ENCODE measurements at places on chromosomes 4 and X.

GRCh38 chr4:103422467-103423219 is 224.5 kb upstream of the CENPE start:
- no peak for DNase-seq

DNA sequence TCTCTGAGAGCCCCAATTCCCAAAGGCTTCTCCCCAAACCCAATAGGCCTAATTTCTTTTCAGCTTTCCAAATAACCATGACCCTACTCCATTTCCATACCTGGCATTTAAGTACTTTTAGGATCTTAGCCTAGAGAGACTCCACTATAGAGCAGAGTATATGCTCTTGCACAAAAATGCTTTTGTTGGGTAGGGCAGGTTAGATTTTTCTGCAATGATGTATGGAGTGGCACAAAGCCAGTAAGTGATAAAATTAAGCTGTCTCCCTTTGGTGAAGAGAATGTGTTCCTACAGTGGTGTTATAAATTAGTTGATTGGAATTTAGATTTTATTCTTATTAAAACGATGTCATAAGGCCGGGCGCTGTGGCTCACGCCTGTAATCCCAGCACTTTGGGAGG is 124.9 kb downstream of the INPP4B start:
- DNase-seq: no peak

DNA sequence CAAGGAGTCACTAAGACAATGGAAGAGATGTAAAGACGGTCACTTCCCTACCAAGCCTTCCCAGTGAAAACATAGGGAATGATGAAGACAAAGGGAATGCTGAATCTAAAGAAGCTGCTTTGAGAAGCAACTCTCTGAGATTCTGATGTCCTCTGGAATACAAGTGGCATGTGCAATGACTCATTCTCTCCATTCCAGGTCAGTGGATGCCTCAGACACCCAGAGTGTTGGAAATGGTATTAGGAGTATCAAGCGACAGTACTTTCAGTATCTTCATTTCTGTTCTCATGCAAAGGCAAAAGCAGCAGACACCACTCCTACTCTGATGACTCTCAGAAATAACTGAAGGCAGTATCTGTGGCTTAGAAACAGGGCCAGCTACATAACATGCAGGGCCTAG is 102.6 kb downstream of the FSTL5 start:
- DNase-seq: no peak

DNA sequence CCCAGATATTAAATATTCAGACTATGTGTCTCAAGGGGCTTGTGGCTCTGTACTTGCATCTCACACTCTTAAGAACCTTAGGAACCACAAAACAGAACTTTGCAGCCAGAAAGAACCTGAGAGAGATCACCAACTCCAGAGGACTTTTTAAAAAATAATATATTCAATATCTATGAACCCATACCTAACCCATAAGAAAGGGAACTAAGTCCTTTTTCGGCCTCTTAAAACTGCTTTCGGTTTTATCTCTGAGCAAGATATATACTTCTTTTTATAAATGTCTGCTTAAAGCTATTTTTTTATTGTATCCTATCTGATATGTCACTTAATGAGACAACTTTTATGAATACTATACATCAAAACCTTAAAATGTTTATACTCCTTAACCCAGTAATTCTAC is 10.9 kb downstream of the SMARCA1 start:
- DNase-seq: no peak

GRCh38 chrX:39360101-39360500 is 558.8 kb downstream of the MID1IP1 start:
- DNase-seq: no peak

DNA sequence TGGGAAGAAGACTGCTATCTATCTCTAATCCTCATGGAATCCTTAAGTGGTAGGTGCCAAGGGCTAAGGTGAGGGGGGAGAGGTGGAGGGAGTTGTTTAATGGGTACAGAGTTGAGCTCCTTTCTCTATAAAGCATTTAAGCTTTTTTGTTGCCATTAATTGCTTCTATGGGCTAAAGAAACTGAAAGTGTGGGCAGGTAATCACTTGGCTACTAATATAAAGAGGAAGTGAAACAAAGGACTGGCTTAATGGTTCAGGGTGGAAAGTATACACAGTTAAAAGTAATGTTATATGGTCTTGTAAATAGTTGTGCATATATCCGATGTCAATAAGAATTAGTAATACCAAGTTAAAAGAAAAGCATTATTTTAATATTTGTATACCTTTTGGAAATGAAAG is 83.9 kb downstream of the POLA1 start:
- DNase-seq: no peak

- no peak for DNase-seq
Measured at GRCh38 chr4:3407930-3408792, 33.6 kb upstream of the HGFAC start.

- no peak for DNase-seq
Measured at GRCh38 chrX:110086162-110086915, 83.4 kb downstream of the TMEM164 start.

- DNase-seq: no peak
Measured at GRCh38 chr4:109873791-109874514, 26.0 kb downstream of the LRIT3 start.

- no peak for DNase-seq
Measured at GRCh38 chr4:6909970-6910339, 329 bp downstream of the TBC1D14 start.

DNA sequence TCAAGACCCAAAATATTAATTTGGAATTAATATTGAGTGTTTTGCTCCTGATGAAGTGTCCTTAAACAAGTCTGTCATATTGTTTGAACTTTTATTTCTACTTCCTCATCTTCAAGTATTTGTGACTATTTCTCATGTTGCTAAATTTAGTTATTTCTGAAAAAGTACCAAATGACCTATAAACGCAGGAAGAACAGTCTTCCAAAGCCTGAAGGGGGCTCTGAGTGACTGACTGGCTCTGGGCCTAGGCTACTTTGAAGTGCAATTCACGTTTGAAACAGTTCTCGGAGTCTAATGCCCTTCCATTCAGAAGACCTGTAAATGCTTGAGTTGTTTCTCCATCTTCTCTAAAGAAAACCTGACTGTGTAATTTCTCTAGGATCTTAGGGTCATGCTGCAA is 26.5 kb downstream of the GALNT7 start:
- DNase-seq: no peak

GRCh38 chr4:163744861-163745260 is 250.4 kb downstream of the TMA16 start:
- no peak for DNase-seq

DNA sequence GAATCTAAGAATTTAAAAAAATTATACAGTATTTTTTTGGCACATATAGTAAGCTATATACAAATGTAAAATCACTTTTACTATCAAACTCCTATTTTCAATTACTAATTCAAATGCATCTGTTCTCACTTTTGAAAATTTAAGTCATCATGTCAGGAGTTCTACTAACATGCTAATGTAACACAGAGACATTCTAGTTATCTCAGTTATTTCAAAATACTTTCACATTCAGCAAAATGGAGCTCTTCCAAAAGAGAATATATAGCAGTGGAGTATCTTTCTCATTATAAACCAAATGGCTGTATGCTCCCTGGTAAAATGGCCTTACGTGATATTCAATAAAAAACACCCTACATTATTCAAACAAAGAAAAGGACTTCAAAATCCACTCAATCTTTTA is 42.3 kb downstream of the RFC1 start:
- no peak for DNase-seq

DNA sequence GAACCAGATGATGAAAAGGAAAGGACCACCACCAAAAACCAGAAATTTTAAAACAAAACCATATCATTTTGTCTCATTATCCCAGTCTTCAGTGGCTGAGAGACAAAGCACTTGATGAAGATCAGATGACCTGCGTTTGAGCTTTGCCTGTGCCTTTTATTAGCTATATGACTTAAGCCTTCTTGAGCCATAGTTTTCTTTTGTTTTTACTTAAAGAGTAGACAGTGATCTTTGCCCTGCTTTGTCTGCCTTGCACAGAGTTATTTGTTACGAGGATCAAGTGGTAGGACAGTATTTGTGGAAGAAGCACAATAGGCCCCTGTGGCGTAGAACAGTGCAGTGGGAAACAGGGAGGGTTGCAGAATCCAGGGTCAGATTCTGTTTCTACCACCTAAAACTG is 89.9 kb downstream of the SLC10A6 start:
- DNase-seq: no peak

DNA sequence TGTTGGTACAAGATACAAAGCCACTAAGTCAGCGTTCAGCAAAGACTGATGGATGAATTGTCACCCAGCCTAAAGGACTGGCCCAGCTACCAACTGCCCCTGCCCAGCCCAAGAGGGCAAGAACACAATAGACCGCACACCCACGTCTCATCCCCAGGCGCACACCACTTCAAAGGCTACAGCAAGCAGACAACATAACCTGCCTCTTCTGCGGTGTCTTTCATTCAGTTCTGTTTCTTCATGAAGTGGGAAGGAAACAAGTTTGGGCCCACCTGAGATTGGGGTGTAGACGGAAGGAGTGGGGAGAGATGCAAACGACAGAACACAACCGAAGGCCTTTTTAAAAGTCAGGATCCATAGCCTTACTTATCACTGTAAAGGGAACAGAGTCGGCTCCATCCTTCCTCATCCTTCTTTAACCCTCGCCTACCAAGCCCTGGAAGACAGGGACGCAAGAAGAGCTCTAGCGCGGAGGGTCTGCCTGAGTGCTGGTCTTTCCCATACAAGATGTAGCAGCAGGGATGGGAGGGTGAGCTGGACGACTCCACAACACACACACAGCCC is 691 bp downstream of the SCARB2 start:
- DNase-seq: peak; percentile 60

DNA sequence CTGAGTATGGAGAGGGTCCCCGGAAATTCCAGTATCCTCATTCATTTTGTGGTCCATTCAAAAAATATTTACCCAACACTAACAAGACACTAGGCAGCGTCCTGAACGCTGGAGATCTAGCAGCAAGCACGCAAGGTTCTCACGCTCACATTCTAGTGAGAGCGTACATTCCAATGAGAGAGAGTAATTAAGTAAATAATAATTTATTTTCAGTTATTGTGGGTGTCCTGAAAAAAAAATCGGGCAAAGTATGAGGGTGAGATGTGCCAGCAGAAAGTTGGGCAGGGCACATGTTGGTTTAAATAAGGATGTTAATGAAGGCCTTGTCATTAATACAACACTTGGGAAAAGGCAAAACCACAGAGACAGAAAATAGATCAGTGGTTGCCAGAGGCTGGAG is 4.0 kb upstream of the TMEM156 start:
- DNase-seq: no peak

DNA sequence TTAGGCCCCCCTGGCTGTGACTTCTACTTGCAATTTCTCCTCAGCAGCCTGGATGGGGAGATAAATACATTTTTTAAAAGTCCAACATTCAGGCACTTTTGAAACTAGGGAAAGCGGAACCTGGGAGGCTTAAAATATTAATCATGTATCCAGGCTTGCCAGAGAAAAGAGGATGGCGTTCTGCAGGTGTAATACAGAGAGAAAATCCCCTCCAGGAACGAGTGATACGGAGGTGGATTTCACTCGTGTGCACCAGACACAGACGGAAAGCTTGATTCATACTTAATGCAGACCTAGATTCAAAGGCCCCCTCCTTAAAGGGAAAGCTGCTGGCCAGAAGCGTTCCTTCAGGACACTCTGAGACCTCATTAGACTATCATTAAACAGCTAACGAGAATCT is 354.0 kb upstream of the BOD1L1 start:
- no peak for DNase-seq

- DNase-seq: no peak
Measured at GRCh38 chrX:21798677-21799219, 40.7 kb upstream of the MBTPS2 start.

DNA sequence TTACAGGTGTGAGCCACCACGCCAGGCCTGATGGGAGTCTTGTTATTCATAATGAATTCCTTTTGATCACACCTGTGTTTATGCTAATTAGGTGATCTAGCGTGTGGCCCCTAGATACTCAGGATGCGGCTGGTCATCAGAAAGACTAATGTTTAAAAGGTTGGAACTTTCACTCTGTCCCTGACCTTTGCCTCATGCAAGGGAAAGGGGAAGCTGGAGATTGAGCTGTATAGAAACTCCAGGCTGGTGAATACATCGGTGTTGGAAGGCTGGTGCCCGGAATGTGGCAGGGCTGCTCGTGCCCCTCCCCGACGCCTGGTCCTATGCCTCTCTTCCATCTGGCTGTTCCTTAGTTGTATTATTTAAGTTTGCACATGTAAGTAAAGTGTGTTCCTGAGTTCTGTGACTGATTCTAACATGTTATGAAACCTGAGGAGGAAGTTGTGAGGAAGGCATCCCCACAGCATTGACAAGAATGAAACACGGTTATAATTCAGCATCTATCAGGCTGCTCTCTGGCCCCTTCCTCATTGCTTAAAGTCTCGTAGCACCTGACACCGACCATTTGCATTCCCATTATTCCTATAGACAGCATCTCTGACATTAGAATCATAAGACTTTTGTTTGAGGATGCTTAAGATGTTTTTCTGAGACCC is 28.9 kb downstream of the CASP3 start:
- DNase-seq: no peak

- no peak for DNase-seq
Measured at GRCh38 chr4:2304877-2305561, 43.1 kb upstream of the MXD4 start.

GRCh38 chr4:27248829-27249228 is 388.2 kb downstream of the STIM2 start:
- no peak for DNase-seq

GRCh38 chr4:70559924-70560323 is 32.1 kb upstream of the AMBN start:
- DNase-seq: no peak

DNA sequence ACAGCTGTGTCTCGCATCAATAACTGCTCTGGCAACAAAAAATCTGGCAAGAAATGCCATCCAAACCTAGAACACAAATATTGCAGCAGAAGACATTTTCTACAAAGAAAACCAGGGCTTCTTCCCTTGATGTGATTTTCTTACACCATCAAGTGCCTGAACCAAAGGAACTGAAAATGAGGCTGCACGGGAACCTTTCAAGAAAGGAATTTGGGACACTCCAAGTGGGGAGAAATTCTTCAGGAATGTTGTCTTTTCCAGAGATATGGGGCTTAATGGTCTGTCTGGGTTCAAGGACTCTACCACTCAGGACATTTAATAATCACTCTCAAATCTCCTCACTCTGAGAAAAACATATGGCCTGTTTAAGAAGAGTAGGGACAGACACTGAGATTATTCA is 57.6 kb downstream of the PRDM5 start:
- DNase-seq: no peak

- DNase-seq: no peak
Measured at GRCh38 chrX:357693-358471, 28.8 kb downstream of the PPP2R3B start.

DNA sequence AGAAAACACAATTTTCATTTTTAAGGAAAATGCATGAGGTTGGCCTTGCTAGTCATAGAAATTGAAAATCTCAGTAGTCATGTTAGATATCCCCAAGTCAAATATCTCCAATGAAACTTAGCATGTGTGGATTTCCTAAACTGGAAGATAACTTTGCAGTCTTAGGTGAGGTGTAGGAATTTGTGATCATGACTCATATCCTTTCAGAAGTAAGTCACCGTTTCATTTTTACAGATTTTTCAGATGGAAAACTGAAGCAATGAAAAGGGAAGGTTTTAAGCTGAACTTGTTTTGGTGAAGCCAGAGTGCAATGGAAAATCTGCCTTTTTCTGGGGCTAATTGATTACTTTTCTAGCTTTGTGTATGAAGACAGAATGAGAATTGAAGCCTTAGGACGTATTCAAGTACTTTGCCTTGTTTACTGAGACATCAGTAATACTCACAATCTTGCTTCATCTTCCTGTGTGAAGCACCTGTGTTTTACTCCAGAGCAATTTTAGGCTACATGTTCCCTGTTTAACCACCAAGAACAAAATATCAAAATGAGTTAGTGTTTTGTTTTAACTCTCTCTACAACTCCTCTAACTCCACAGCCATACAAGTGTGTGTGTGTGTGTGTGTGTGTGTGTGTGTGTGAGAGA is 1662.8 kb upstream of the ADGRL3 start:
- no peak for DNase-seq

All from caudate nucleus (tissue), 63 donors.